ENCODE measurements at places on chromosomes 11 and 22. TPM values are rescaled to one million over a fixed set of nuclear protein-coding genes. Genes with fewer than 3 reads are reported as not detected.

DNA sequence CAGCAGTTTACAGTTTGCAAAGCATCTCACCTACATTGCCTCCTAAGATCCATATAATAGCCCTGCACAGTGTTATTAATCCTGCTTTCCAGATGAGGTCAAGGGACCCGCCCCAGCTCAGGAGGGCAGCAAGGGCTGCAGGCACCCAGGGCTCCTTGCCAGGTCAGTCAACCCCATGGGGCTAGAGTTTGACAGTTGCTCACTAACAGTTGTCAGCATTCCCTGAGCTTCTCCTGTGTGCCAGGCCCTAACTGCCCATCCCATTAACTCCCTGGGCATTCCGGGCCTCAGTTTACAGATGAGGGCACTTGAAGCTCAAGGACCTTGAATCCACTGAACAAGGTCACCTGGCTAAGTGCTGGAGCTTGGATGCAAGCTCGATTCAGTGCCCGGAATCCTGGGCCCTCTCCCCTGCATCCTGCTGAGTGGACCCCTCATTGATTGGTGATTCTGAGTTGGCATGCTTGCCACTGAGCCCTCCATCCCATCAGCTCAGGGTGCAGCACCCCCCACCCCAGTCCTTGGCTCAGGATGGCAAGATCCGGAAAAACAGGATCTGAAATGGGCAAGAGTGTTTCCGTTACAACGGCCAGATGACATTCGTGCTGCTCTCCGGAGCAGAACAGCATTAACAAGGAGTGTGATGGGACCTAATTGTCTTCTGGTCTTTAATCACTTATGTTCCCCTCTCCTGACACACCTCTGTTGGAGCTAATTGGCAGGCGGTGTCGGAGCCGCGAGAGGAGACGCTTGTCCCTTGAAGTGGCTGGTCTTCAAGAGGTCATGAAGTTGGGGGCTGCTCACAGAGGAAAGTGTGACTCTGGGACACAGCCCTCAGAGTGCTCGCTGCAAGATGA is 87.4 kb upstream of the SHISAL1 start:
- H3K36me3 ChIP-seq: no peaks in the 10 kb centered on the region
- no peak overlapping the region for H3K27ac ChIP-seq
- no peak for DNase-seq
- H3K4me3 ChIP-seq: no peak overlapping the region

- no peak overlapping the region for H3K4me3 ChIP-seq
- no peaks in the 10 kb centered on the region for H3K36me3 ChIP-seq
- H3K27ac ChIP-seq: no peak overlapping the region
- H3K27me3 ChIP-seq: peaks cover 6% of the 10 kb centered on the region
These were observed 398.5 kb downstream of the TBC1D22A start for GRCh38 chr22:47160781-47161520.

DNA sequence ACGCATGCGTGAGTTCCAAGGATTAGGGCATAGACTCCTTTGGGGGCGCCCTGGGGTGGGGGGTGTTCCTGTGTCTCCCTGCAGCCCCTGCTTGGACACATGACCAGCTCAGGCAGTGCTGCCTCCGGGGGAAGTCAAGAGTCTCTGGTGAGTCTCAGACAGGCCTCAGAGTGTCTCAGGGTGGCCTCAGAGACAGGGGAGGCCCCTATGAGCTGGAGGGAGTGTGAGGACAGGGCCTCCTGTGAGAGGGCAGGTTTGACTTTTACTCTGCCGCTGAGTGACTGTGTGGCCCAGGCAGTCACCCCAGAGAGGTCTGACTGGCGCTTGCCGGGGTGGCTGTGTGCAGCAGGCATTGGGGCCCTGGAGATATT is 41.2 kb upstream of the KCNQ1OT1 start:
- DNase-seq: peak; percentile 10
- peaks cover 6% of the 10 kb centered on the region for H3K4me1 ChIP-seq
- no peak overlapping the region for H3K4me3 ChIP-seq
- peaks cover 5% of the 10 kb centered on the region for H3K27me3 ChIP-seq

- H3K27me3 ChIP-seq: peaks cover 4% of the 10 kb centered on the region
- no peak overlapping the region for H3K27ac ChIP-seq
- peak; percentile 44 for DNase-seq
- no peaks in the 10 kb centered on the region for H3K4me1 ChIP-seq
- H3K4me3 ChIP-seq: no peak overlapping the region
These were observed 22.6 kb upstream of the SERPIND1 start for GRCh38 chr22:20751185-20751851.

DNA sequence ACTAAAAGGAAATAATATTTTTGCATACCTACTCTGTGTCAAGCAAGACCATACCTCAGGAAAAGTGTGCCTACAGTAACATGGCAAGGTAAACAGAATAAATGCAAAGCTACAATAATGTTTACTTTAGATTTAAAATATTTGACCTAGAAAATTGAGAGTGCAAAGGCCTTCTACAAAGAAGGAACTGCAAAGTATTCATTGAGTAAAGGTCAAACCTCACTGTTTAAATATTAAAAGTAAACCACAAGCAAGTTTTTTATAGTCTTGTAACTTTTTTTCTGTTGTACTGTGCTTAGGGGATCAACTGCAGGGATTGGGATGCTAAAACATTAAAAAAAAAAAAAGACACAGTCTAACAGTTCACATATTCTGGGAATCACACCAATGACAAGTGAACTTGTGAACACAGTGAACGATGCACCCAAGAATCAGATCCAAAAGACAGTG is 48.8 kb downstream of the CWF19L2 start:
- H3K4me1 ChIP-seq: no peaks in the 10 kb centered on the region
- H3K27me3 ChIP-seq: no peaks in the 10 kb centered on the region
- DNase-seq: no peak
- peaks cover under 1% of the 10 kb centered on the region for H3K36me3 ChIP-seq

GRCh38 chr22:17159504-17159951 is 451 bp upstream of the HDHD5 start:
- H3K4me3 ChIP-seq: peak overlapping the region; percentile 92
- H3K36me3 ChIP-seq: no peaks in the 10 kb centered on the region
- H3K27ac ChIP-seq: peak overlapping the region; percentile 73

DNA sequence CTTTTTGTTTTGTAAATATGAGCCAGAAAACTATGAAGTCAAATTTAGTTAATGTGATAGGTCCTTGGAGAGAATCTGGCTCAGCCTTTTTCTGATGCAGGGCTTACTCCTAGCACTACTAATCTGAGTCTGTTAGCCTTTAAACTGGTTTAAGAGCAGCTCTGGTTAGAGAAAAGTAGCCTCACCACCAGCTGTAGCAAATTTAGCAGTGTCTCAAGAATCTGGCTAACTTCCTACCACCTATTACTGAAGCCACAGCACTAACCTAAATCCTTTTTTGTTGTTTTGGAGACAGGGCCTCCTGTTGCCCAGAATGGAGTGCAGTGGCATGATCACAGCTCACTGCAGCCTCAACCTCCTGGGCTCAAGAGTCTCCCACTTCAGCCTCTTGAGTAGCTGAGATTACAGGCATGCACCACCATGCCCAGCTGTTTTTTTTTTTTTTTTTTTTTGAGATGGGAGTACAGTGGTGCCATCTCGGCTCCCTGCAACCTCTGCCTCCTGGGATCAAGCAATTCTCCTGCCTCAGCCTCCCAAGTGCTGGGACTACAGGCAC is 13.9 kb downstream of the RBM4B start:
- peaks cover 2% of the 10 kb centered on the region for H3K27me3 ChIP-seq
- H3K27ac ChIP-seq: no peak overlapping the region
- no peak overlapping the region for H3K4me3 ChIP-seq
- no peaks in the 10 kb centered on the region for H3K36me3 ChIP-seq
- no peak for DNase-seq

- H3K36me3 ChIP-seq: no peaks in the 10 kb centered on the region
- no peak overlapping the region for H3K27ac ChIP-seq
- no peaks in the 10 kb centered on the region for H3K4me1 ChIP-seq
These were observed 14.7 kb upstream of the TAB1 start for GRCh38 chr22:39384750-39385480.

GRCh38 chr11:86468169-86468568 is 93.5 kb downstream of the CCDC81 start:
- peaks cover 7% of the 10 kb centered on the region for H3K27me3 ChIP-seq
- H3K4me3 ChIP-seq: no peak overlapping the region
- DNase-seq: no peak
- no peak overlapping the region for H3K27ac ChIP-seq
- H3K36me3 ChIP-seq: no peaks in the 10 kb centered on the region

- H3K27me3 ChIP-seq: peaks cover 13% of the 10 kb centered on the region
- H3K4me1 ChIP-seq: peaks cover 19% of the 10 kb centered on the region
- H3K27ac ChIP-seq: peak overlapping the region; percentile 8
These were observed 5.0 kb downstream of the NFAM1 start for GRCh38 chr22:42427167-42427566.

- peaks cover 19% of the 10 kb centered on the region for H3K4me1 ChIP-seq
- no peak overlapping the region for H3K27ac ChIP-seq
- H3K36me3 ChIP-seq: no peaks in the 10 kb centered on the region
- H3K4me3 ChIP-seq: no peak overlapping the region
These were observed 61.8 kb downstream of the ANO1 start for GRCh38 chr11:70139785-70140410.

GRCh38 chr11:65569164-65569972 is 909 bp upstream of the ZNRD2 start:
- peaks cover 10% of the 10 kb centered on the region for H3K27me3 ChIP-seq
- H3K36me3 ChIP-seq: no peaks in the 10 kb centered on the region
- DNase-seq: no peak

- H3K4me3 ChIP-seq: peak overlapping the region; percentile 47
- H3K27ac ChIP-seq: peak overlapping the region; percentile 19
- no peak for DNase-seq
These were observed 58.3 kb downstream of the HSD17B12 start for GRCh38 chr11:43738600-43739409.

- no peak for DNase-seq
- H3K4me3 ChIP-seq: no peak overlapping the region
- no peaks in the 10 kb centered on the region for H3K36me3 ChIP-seq
- no peak overlapping the region for H3K27ac ChIP-seq
These were observed 12.9 kb upstream of the HBE1 start for GRCh38 chr11:5282628-5283027.

DNA sequence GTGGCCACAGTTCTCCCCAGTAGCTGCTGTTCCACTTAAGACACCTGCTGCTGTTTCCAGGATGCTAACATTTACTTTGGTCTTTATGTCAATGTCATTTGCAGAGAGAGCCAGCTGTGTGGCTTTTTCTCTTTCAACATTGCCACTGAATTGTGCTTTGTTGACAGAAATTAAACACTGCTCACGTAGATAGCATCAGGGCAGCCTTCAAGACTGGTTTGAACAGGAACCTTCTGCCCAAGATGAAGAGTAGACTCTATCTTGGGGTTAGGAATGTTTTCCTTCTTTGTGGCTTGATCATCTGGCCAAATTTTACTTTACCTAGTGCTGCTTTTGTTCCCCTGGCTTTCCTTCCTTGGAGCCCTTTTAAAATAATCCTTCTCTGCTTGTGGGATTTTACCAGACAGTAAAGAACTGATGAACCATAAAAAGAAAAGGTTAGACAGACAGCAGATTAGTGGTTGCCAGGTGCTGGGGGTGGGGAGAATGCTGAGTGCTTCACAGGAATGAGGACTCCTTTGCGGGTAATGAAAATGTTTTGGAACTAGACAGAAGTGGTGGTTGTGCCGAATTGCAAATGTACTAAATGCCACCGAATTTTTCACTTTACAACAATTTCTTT is 22.7 kb upstream of the XBP1 start:
- H3K27me3 ChIP-seq: peaks cover 2% of the 10 kb centered on the region
- peaks cover 3% of the 10 kb centered on the region for H3K4me1 ChIP-seq
- H3K4me3 ChIP-seq: no peak overlapping the region
- no peaks in the 10 kb centered on the region for H3K36me3 ChIP-seq
- no peak for DNase-seq

DNA sequence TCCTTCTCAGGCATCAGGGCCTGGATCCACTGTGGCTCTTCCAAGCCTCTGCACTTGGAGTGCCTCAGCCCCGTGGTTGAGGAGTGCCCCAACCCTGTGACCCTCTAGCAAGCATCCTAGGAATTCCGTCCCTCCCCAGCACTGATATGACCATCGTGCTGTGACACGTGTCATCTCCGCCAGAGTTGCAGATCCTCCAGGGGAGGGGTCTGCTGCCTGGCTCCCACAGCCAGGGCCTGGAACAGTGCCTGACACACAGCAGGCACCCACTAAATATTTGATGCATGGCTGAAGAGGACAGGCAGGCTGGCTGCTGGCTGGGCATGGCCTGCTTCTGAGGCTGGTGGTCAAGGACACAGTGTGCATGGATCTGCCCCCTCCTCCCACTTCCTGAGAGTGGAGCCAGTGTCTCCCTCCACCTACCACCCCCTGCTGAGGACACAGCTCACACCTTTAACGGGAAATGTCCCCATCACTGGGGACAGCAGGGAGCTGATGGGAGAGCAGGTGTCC is 1.7 kb upstream of the CD81 start:
- H3K27me3 ChIP-seq: peaks cover 14% of the 10 kb centered on the region
- H3K36me3 ChIP-seq: no peaks in the 10 kb centered on the region
- H3K4me3 ChIP-seq: peak overlapping the region; percentile 47

- H3K27me3 ChIP-seq: peaks cover 14% of the 10 kb centered on the region
- no peak within 1 kb of the TSS for H3K4me3 ChIP-seq
- no peak within 1 kb of the TSS for H3K27ac ChIP-seq
- peaks cover 5% of the 10 kb centered on the region for H3K36me3 ChIP-seq
- peaks cover 15% of the 10 kb centered on the region for H3K4me1 ChIP-seq
These were observed at the start of gene CDHR5 for GRCh38 chr11:624705-625635. CDHR5 (minus strand) TSS chr11:624955; CDS start chr11:624902, 53 bp downstream.

DNA sequence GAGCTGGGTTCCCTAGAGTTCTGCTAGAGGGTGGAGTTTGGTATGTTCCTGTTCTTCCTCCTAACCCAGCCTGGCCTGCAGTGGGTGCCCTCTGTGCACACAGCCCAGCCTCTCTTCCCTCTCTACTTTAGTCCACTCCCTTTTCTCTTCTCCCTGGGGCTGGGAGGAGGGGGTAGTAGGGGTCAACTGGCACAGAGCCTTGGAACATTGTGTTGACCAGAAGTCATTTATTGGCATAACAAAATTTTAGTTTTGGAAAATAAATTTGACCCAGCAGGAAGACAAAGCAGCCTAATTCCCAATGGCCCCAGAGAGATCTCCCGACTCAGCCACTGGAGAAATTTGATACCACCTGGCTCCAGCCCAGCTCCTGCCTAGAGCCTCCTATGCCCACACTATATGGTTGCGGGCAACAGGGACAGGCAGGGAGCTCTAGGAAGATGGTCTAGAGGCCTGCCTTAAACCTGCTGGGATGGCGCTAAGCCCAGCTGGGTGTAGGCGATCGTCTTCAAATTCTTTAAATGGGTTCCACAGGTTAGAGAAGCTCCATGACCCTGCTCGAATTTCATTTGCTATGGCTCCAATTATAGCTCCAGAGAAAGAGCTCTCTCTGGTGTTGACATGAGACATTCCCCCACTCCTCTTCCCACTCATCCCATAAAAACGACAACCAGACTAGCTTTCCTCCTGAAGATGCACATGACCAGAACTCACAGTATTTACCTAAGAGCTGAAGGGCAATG is 9.9 kb downstream of the PCSK7 start:
- no peaks in the 10 kb centered on the region for H3K36me3 ChIP-seq
- DNase-seq: no peak
- H3K4me1 ChIP-seq: peaks cover 9% of the 10 kb centered on the region
- H3K27me3 ChIP-seq: peaks cover 2% of the 10 kb centered on the region
- peak overlapping the region; percentile 15 for H3K4me3 ChIP-seq

BTBD18 gene
- total RNA-seq: not detected

RBMXL2 gene
- not detected for total RNA-seq

NAALADL1 gene
- 1.6 TPM for total RNA-seq

CSNK1E gene
- total RNA-seq: 402 TPM

SYT12 gene
- 0.37 TPM for total RNA-seq

SLC22A12 gene
- not detected for total RNA-seq

VEGFB gene
- total RNA-seq: 12.3 TPM

FLRT1 gene
- 3.7 TPM for total RNA-seq

NPAT gene
- 16.3 TPM for total RNA-seq
